Stimulated activated CD4-positive, alpha-beta T cell treated with anti-CD3 and anti-CD28 coated beads, Interleukin-12 subunit alpha, Interleukin-12 subunit beta, amount 100 ng/mL, for 24 hours (primary cell): ENCODE measurements at places on chromosomes 5 and 9.

- DNase-seq = no peak
Measured at GRCh38 chr9:137759117-137759516, 118.5 kb upstream of the CACNA1B start.

- no peak for DNase-seq
Measured at GRCh38 chr5:61563401-61563800, 231.3 kb downstream of the ZSWIM6 start.

DNA sequence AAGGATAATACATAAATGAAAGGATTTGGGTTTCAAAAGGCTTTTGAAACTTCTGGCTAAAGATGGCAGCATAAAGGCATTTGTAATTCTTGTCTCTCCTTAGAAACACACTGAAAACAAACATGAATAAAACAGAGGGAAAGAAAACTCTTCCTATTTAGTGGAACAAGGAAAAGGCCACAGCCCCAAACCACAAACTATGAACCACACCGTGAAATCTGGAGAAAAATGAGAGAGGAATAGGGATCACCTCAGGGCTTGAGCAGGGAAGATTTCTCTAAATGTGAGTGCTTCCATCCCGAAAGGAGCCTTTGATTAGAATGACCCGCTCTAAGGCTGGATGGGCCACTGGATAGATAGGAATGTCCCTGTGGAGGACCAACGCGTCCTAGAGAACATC, 119.6 kb downstream of the SEC61B start:
- DNase-seq = no peak

DNA sequence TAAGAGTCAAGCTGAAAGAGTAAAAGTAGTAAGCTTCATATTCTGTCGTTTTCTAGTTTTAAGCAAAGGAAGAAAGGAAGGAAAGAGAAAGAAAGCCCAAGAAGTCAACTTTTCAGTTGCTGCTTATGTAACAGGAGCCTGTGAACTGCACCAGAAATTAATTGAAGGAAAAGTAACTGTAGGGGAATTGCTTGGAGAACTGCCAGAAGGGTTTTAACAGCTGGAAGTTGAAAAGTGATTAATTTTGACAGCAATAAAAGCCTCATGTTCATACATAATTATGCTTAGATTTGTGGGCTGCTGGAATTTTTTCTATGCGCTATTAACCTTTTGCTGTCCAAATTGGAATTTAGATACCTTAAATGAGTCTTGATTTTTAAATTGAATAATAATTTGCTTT, 255.7 kb downstream of the ENC1 start:
- no peak for DNase-seq

- no peak for DNase-seq
Measured at GRCh38 chr9:108688676-108689075, 167.1 kb downstream of the ACTL7B start.

DNA sequence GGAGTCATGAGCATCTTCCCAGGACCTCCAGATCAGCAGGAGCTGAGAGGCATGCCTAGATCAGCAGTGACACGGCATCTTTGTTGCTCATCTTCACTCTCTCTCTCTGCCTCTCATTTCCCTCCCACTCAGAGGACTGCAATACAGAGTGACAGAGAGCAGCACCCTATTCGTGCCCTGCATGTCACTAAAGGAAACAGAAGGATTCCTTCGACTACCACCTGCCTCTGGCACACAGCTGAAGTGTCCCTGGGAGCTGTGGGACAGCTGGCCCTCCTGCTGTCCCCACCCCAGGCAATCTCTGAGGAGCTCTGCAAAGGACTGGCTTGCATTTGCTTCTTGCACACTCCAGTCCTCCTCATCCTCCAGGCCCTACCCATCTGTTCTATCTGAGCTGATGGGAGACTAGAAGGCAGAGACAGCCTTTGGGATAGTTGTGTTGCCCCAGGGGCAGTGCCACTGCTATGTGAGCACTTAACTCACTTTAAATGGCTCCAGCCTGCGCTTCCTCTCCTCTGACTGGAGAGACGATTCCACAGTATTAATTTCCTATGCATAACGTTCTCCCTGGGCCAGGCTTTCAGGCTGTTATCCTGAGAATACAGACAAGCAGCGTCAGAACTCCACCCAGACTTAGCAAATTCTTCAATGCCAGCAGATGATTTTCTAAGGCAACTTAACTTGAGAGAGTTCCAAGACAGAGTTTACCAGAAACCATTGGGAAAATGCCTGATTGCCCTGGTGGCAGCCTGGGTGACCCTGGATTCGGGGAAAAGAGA, 167.6 kb upstream of the MAP1B start:
- no peak for DNase-seq

DNA sequence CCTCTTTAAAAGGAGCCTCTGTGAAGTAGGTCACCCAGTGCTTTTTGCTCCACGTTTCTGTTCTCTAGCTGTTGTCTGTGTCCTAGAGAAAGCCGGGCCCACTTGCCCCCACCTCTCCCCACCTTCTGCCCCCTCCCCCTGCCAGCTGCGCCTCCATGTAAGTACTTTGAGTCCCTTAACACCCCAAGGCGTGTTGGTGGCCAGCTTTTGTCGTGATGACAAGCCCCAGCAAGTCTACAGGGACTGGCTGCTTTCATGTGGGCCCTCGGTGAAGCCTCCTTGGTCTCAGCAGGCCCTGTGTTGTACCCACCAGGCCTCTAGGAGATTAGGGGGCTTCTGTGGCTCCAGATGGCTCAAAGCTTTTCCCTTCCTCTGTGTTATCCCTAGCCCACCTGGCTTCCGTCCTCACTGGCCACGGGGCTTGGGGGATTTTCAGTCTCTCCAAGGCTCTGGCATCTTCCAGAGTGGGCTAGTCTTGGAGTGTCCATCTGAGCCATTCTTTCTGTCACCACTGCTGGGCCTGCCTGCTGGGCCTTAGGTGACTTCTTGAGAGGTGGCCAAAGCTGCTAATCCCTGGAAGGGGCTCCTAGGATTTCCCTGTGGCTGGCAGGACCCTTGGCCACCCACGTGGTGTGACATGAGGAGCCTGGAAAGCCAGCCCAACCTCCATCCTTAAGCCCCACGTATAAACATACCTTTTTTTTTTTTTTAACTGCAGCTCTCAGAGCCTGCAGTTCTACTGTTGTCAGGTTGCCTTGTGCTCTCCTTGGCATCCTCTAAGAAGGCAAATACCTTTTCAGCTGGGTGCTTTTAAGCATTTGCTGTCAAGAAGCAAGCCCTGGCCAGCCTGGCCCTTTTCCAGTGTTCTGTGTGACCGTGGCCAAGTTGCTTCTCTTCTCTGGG, 1.1 kb upstream of the NDST1 start:
- no peak for DNase-seq

GRCh38 chr9:107819772-107820565, 330.4 kb upstream of the KLF4 start:
- no peak for DNase-seq

GRCh38 chr9:132861666-132862065, 16.4 kb downstream of the AK8 start:
- no peak for DNase-seq

DNA sequence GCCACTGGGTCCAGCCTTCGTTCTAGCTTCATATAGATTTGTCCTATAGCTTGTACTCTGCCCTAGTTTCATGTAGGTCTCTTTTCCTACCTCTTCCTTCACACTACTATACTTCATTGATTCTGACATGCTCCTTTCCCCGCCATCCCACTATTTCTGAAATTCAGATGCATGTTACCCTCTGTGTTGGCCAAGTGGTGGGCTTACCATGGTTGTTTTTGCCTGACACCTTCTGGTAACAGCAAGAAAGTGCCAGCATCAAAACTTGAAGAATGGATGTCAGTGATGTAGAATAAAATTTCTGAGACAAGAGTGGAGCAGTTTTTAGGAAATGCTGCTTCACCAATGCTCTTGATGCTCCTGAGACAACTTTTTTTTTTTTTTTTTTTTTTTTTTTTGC, 19.5 kb upstream of the SERINC5 start:
- no peak for DNase-seq

- DNase-seq = no peak
Measured at GRCh38 chr5:173923218-173924095, 35.3 kb downstream of the CPEB4 start.

- DNase-seq = no peak
Measured at GRCh38 chr5:169745441-169746146, 108.5 kb downstream of the DOCK2 start.

DNA sequence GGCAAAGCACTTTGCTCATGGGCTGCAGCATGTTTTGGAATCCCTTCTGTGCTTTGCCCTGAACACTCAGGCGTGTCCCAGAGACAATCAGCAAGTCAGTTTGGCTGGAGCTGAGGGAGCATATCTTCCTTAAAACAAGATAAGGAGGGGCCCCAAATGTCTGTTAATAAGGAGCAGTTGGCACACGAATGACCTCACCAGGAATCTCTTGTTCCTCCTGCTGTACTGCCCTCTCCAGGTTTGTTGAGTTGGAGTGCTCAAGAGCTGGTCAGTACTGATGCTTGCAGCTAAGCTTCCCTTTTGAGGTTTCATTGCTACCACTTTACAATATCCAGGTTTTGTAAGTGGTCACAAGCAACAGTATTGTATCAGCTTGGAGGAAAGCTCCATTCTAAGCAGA, 101.3 kb upstream of the EGFLAM start:
- no peak for DNase-seq

- DNase-seq = no peak
Measured at GRCh38 chr5:8517456-8517855, 648.5 kb downstream of the MTRR start.

- no peak for DNase-seq
Measured at GRCh38 chr5:74641735-74642542, 1.4 kb upstream of the ENC1 start.

GRCh38 chr5:110354311-110354710, 372.2 kb downstream of the TMEM232 start:
- DNase-seq = no peak

DNA sequence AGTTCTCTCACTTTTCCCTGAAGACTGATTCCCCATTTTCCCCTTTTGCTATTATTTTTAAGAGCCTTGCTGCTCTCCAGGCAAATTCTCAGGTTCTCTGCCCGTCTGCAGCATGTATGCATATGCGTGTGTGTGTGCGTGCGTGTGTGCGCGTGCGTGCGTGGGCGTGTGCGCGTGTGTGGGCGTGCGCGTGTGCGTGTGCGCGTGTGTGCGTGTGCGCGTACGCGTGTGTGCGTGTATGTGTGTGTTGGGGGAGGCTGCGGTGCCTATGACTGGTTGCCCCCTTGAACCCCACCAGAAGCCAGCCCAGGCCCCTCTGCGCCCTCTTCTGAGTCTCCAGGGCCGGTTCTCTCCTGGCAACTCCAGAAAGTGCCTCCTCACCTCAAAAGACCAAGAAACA, 987 bp upstream of the FOXI1 start:
- no peak for DNase-seq

DNA sequence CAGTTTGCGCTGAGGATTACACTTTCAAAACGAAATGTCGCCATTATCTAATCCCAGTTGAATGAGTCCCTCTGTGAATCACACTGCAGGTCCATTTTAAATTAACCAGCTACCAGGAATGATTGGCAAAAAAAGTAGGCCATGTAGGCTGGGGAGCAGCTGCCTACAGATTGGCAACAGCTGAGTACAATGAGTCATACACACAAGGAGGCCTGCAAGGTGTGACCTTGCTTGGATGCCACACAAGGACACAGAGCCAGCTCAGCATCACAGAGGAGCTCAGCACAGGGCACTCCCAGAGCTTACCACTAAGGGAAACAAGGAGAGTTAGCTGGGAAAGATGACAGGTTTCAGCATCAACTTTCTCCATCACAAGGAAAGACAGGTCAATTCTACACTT, 12.9 kb downstream of the HAVCR1 start:
- DNase-seq = no peak

DNA sequence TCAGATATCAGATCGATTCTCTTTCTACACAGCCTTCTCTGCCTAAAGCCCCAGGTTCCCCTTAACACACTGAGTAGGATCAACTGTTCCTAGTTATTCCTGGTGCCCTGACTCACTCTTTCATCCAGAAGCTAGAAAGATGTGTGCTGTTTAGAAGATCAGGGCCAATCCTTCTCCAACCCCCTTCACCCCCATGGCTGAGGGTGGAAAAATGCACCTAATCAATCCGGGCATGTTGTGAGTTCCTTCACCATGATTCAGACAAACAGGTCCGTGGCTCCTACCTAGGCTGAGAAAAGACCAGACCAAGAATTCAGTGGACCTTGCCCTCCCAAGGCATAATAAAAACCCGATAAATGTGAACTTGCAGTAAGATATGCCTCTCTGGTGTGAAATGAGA, 85.4 kb upstream of the EQTN start:
- DNase-seq = no peak

GRCh38 chr5:41218929-41219657, 5.8 kb upstream of the C6 start:
- no peak for DNase-seq

DNA sequence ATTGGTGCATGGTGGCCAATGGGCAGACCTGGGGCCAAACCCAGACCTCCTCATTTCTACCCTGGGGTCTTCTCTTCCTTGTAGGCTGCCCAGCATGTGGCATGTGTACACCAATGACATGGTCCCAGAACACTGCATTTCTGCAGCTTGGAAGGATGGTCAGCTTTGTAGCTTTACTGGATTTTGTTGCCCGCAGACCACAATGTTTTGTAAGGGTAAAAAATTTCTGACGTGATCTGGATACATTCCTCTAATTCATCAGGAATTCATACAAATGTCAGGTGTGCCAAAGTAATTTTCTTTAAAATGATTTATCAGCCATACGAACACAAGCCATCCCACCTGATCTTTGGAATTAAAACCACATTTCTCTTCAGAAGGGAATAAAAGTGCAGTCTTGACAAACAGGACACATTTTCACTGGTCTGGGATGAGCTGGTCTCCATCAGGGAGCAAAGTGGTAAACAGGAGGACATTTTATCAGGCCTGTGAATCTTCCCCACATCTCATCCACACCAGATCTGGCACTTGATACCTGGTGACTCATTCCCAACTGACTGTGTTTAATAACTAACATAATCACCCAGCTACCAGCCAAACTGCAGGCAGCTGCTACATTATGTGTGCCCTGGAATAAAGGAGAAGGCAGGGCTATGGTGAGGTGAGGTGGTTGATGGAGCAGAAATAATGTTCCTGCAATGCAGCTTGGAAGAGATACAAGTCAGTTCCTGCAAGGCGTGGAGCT, 103.9 kb downstream of the SPOCK1 start:
- no peak for DNase-seq

- DNase-seq = no peak
Measured at GRCh38 chr9:16616686-16617085, 253.8 kb downstream of the BNC2 start.

DNA sequence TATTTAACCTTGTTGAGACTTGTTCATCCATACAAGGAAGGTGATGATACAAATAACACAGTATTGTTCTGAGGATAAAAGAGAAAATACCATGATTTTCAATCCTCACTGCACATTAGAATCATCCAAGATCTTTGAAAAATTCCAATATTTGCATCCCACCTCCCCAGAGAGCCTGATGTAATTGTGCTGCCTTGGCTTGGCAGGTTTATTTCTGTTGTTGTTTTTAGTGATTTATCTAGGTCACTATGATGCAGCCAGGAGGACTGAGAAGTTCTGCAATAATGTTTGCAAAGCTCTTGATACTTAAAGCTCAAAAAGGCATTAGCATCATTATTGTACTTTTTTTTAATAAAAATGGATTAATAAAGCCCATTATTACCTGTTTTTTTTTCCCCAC, 67.0 kb upstream of the NMUR2 start:
- DNase-seq = no peak

DNA sequence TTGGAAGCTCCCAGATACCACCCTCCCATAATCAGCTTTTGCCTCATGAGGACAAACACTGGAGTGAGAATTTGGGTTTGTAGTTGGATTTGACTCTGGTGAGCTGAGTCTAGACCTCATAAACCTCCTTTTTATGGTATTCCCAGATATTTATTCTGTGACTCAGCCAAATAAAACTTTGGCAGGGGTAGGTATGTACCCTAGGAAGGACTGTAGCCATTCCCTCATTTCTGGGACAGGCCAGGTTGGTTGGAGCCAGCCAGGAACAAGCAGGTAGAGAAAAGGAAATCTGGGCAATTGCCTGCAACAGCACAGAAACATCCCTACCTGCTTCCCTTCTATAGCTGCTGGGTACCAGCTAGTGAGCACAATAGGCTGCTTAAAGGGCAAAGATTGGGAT, 19.4 kb downstream of the ENHO start:
- DNase-seq = no peak
